ENCODE measurements at places on chromosomes 16 and 17.

GRCh38 chr16:49472598-49472997, 99.0 kb downstream of the C16orf78 start:
- no peak for DNase-seq

GRCh38 chr17:59329176-59330052, 2.0 kb upstream of the YPEL2 start:
- DNase-seq = peak; percentile 82

DNA sequence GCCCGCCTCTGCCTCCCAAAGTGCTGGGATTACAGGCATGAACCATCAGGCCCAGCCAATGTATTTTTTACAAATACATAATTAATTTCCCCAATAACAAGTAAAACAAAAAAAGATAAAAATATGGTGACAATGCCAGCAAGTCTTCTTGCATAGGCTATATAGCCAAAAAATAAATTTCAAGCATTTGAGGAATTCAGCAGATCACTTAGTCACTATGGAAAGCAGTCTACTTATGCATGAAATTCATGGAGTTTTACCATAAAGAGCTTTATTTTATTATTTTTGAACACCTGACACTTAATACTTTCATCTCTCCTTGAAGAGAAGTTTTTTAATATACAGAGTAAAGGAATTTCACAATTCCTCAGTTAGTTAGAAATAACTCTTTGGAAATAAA, 56.4 kb downstream of the BRIP1 start:
- DNase-seq = no peak

- no peak for DNase-seq
Observed at GRCh38 chr17:64658931-64659330, 3.2 kb downstream of the SMURF2 start.

DNA sequence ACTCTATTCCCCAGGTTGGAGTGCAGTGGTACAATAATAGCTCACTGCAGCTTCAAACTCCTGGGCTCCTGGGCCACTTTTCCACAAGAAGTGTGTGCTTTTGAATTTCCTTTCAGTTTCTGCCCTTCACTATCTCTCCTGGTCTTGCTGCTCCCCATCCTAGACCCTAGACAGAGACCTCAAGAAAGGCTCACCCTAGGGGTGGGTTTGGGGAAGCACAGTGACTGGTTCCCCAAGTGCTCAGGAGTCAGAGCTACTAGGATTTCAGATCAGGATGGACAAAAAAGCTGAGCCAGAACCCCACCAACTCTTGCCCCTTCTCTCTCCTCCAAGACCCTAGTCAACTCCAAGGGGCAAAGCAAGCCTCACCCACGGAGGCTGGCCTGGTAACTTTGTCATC, 1.6 kb upstream of the SEBOX start:
- no peak for DNase-seq

DNA sequence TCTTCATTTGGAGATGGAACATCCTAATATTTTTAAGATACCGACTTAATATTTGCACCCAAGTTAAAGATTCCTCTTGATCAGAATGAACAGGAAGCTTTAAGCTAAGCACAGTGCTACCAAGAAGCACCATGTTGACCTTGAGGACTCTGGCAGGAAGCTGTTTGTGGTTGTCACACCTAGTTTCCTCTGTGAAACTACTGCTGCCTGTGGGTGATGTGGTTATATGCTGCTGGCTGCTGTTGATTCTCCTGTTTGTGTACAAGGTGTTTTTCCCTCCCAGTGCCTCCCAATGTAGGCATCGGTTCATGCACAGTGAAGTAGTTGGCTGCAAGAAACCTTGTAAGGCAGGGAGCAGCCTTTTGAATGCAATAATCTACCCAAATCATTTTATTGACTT, 23.4 kb downstream of the RBL2 start:
- DNase-seq = no peak

DNA sequence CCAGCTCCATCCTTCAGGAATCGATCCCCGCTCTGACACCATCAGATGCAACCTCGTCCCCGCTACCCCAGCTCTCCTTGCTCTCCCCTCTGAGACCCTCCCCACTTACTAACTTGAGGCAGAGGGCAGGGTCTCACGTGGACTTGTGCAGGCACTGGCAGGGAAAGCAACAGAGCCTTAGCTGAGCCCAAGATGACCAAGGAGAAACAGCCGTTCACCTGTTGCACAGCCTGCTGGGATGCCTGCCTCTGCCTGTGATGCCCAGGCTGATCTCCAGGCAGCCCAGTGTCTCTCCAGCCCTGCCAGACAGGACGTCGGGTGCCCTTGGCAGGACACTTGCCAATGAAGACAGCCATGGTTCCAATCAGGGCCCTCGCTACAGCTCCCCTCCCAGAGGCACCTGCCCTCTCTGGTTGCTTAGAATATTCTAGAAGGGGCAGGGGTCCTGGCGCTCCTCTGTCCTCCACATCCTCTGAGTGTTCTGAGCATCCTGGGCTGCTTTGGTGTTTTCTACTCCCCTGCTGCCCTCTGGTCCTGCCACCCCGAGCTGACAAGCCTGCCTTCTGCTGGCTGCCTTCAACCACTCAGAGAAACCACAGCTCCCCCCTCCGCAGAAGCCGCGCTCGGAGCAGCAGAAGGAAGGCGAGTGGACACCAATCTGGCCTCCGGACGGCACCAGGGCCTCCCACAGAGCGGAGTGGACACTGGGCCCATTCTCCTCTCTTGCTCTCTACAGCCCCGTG, 6.7 kb downstream of the CEP295NL start:
- no peak for DNase-seq

- DNase-seq = no peak
Observed at GRCh38 chr17:8939496-8940334, 25.8 kb downstream of the PIK3R5 start.

DNA sequence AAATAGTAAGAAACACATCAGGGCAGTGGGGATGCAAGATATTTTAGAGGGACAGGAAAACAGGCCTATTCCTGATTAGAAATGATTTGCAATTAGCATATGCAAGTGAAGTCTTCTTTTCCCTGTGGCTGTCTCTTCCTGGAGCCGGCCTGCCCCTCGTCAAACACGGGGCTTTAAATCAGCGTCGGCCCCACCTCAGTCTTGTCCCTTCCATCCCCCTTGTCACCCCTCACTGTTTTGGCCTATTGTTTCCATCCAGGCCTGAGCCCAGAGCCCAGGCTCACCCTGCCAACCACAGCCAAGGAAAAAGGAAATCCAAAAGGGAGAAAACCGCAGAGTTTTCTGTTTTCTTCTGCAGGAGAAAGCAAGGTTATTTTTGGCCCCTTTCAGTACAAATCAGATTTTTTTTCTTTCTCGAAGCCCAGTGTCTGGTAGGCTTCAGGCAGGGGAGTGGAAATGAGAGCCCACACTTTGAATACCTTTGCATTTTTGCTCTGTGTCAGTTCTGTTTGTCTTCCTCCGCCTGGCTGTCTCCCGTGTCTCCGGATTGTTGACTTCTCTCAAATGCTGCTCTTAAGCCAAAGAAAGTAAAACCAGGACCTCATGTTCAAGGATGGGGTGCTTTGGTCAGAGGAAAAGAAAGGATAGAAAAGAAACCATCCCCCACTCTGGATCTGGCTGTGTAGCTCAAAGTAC, 399.9 kb upstream of the CDH11 start:
- no peak for DNase-seq

GRCh38 chr16:20598832-20599469, 22.8 kb upstream of the ACSM2B start:
- DNase-seq = no peak

DNA sequence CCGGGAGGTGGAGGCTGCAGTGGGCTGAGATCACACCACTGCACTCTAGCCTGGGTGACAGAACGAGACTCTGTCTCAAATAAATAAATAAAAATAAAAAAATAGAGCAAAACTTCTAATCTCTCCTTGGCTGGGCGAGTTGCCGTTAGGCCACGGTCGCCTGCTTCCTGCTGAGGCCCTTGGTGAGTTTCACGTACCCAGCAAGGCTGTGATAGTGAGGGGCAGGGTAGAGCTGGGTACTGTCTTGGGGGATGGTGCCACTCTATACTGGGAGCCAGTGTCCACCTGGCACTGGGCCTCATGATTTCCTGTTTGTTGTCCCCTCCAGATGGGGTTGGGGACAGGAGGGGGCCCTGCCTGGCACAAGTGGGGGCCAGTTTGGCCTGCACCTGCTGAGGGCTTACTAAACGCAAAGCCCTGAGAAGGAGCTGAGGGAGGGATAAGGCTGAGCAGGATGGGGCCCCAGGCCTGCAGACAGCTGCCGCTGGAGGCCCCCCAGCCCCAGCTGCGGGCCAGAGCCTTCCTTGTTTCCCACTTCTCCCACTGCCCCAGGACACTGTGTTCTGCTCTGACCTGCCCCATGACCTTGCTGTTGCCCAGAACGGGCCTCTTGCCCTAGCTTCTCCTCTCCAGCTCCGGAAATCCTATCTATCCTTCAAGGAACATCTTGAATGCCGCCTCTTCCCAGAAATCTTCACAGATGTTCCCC, 25.4 kb downstream of the GJD3 start:
- DNase-seq = no peak

- no peak for DNase-seq
Observed at GRCh38 chr17:77644181-77645071, 314.1 kb upstream of the TNRC6C start.

- DNase-seq = no peak
Observed at GRCh38 chr17:49224198-49224996, 6.2 kb downstream of the PHOSPHO1 start.

DNA sequence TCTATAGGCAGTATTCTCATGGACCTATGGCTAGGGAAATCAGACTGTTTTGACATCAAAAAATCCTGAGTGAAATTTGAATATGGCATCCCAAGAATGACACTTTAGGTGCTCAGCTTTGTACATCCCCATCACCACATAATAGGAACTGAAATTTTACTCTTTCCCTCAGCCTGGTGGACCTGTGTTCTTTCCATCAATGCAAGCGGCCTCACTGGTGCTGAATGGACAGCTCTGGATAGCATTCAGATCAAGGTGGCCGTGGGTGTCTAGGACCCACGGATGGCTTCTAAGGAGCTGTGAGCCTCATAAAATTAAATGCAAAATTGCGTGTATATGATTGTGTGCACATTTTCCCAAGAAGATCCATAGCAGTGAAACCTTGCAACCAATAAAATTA, 152.6 kb downstream of the MAP2K6 start:
- no peak for DNase-seq

- no peak for DNase-seq
Observed at GRCh38 chr16:19148189-19148588, 19.9 kb upstream of the SYT17 start.

DNA sequence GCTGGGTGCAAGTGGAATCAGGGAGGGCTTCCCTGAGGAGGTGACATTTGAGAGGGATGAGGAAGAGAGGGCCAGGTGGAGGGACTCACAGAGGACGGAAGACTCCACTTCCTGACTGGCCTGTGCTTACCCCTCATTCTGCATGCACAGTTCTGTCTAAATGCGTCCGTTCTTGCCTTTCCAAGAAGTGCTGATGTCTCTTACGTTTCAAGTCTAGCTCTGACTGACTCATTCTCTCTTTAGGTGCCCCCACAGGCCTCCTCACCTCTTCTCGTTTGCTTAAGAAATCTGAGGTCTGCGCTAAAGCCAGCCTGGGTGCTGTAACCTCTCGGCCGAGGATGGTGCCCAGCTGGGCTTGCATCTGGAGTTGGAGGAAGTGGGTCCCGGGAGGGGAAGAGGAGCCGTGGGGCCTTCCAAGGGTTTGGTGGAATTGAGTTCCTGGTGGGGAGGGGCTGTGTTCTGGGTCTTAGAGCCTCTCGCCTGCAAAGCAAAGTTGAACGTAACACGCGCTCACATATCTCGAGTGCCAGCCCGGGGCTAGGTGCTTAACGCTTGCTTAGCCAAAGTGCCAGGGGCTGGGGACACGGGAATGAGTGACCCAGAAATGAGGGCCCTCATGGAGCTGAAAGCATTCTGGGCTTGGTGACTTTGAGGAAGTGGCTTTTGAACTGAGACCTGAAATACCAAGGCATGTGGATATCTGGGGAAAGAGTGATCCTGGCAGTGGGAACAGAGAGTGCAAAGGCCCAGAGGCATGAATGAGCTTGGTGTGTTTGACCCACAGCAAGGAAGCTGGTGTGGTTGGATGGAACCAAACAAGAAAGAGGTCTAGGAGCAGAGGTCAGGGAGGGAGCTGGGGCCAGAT, 4.8 kb downstream of the IL4R start:
- peak; percentile 69 for DNase-seq

- DNase-seq = no peak
Observed at GRCh38 chr17:30391534-30391933, 12.8 kb downstream of the CPD start.

DNA sequence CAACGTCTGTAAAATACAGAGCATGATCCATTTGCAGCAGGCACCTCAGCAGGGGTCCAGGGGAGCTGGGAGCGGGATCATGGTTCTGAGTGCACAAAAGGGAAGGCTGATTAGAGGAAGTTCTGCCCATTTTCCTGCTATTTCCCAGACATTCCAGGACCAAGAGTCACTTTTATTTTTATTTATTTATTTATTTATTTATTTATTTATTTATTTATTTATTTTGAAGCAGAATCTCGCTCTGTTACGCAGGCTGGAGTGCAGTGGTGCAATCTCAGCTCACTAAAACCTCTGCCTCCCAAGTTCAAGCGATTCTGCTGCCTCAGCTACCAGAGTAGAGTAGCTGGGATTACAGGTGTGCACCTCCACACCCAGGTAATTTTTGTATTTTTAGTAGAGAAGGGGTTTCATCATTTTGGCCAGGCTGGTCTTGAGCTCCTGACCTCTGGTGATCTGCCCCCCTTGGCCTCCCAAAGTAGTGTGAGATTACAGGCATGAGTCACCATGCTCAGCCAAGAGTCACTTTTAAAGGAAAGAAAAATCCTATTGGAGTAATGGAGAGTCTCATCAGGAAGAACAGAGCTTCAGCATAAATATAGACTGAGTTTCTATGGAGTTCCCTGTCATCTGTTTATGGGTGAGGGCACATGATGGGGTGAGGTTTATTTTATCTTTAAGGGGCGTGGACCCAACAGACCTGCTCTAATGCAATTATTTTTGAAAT, 355.2 kb downstream of the HAPSTR1 start:
- DNase-seq = no peak

DNA sequence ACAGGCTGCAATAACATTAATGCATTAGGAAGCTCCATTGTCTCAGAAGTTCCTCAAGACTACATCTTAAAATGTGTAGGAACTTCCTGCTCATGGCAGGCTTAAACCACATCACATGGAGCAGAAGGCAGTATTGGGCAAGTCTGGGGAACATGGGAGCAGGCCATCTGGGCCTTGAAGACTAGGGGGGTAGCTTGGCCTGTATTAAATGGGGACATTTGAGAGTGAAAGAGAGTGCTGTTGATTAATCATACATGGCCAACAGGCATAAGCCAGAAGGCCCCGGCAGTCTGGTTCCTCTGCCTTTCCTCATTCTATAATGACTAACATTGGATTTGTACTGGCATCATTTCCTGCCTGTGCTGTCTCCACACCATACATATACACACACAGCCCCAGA, 25.2 kb upstream of the SLC5A11 start:
- DNase-seq = peak; percentile 46

- no peak for DNase-seq
Observed at GRCh38 chr16:15640966-15641365, 2.0 kb downstream of the MARF1 start.
